ENCODE measurements at places on chromosomes 6 and 20.

DNA sequence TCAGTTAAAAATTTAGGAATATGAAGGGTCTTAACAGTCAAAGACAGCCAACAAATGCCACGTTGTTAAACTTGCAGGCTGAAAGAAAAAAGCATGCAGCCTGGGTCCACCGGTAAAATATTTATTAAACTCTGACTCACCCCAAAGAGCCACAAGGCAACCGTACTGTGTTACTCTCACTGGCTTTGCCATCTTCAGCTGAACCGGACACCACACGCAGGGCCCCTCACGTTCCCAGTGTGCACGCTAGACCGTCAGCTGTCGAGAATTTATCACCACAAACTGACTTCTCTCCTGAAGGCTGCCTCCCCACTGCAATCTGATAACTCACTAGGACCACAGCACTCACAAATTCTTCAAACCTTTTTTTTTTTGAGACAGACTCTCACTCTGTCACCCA lies 30.7 kb downstream of the HUS1B start:
- DNase-seq = no peak

GRCh38 chr6:90790058-90790457 lies 203.2 kb upstream of the MAP3K7 start:
- DNase-seq = no peak

- DNase-seq = no peak
Observed at GRCh38 chr6:15341311-15342001, 95.6 kb downstream of the JARID2 start.

- DNase-seq = no peak
Observed at GRCh38 chr6:37511910-37512399, 12.3 kb upstream of the CCDC167 start.

DNA sequence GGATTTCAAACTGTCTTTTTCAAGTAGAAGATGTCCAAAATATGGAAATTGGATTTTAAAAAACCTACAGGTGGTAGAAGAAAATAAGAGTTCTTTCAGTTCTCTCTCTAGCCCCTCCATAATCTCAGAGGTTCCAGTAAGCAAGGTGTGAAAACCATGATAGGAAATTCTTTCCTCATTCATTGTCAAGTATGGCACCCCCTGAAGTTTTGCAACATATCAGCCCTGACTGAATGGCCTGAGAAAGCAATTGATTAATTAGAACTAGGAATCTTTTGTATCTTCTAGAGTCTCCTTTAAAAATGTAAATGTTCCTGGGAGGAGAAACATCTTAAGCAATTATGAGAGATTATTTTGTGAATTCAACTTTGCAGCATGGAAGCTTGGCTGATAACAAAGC lies 198.7 kb upstream of the STXBP5 start:
- DNase-seq = no peak

DNA sequence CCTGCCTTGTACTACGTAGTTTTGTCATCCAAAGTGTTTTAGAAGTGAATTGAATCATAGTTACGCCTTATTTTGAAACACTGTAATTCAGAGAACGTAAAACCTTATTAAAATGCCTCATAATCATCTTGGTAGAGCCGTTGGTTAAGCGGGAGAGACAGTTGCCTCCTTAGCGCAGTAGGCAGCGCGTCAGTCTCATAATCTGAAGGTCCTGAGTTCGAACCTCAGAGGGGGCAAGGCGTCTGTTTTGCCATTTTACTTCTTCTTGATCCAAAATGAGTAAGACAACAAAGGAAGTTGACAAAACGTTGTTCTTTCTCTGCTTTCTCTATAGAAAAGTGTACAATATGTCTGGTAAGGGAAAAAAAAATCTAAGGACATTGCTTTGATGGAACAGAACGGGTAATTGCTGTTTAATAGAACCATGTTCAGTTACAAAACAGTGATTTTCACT lies 20.7 kb upstream of the TRIM27 start:
- DNase-seq = peak; percentile 67

DNA sequence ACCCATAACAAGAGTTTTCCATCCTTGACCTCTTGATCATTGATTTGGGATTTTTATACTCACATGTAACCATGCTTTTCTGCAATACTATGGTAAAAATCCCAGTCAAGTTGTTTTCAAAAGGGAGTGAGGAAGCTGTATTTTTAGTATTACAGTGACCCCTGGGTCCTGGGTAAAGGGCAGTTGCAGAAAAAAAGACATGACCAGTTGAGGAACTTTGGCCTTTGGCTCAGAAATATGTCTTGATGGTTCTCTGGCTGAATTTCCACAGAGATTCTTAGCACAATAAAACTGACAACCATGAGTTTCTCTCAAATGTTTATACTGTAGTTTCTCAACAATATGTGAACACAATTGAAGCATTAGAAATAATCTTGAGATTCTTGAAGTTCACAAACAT lies 28.6 kb upstream of the PRL start:
- no peak for DNase-seq

GRCh38 chr6:96394727-96395126 lies 126.9 kb upstream of the UFL1 start:
- DNase-seq = no peak

GRCh38 chr20:16201191-16201590 lies 372.1 kb downstream of the KIF16B start:
- DNase-seq = no peak

GRCh38 chr6:166031275-166031674 lies 136.4 kb downstream of the TBXT start:
- no peak for DNase-seq

- peak; percentile 57 for DNase-seq
Observed at GRCh38 chr6:131802347-131802746, 5.5 kb upstream of the ENPP1 start.

DNA sequence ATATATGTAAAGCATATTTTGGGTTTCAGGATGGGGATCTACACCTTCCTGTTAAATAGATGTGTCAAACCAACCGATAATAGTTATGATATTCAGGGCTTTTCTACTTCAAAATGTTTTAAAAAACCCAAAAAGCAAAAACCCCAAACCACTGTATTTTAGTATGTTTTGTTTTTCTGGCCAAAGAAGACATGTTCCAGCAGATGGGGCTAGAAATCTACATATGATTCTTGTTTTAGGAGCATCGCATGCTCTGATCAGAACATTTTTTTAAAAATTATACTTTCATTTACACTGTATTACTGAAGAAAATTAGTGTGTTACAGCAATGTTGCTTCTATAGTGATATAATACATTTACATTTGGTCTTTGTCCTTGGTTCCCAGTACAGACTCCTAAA lies 11.0 kb downstream of the RMND1 start:
- DNase-seq = no peak

DNA sequence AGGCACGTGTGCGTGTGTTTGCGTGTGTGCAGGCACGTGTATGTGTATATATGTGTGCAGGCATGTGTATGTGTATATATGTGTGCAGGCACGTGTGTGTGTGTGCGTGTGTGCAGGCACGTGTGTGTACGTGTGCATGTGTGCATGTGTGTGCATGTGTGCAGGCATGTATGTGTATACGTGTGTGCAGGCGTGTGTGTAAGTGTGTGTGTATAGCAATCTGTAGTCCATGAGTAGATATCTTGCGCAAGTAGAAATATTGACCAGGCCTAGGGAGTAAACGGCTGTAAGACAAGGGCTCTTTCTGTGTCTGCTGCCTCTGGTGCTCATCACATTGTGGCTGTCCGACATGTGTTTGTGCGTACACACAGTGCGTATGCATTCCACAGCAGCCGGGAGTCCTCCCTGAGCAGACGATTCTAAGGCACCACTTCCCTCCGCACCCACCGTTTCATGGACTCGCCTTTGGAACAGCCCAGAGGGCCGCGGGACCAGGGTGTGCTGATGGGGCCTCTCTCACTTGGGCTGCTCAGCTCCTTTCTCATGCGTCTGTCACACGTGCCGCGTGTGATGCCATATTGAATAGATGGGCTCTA lies 167.6 kb downstream of the ERMARD start:
- DNase-seq = no peak

DNA sequence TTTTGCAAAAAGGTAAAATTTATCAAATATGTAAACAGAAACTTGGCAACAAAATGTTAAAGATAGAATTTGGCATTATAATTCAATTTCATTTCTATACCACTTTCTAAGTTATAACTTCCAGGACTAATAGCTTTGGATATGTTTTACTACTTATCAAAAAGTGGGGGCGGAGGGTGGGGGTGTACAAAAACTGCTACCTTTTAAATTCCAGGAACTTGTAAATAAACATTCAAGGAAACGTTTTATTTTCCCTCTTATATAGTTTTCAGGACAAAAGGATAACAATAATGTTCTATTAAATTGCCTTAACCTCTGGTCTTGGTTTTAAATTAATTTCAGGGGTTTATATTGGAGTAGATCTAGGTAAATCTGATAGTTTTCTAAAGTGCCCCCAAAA lies 103.8 kb downstream of the DST start:
- DNase-seq = no peak

DNA sequence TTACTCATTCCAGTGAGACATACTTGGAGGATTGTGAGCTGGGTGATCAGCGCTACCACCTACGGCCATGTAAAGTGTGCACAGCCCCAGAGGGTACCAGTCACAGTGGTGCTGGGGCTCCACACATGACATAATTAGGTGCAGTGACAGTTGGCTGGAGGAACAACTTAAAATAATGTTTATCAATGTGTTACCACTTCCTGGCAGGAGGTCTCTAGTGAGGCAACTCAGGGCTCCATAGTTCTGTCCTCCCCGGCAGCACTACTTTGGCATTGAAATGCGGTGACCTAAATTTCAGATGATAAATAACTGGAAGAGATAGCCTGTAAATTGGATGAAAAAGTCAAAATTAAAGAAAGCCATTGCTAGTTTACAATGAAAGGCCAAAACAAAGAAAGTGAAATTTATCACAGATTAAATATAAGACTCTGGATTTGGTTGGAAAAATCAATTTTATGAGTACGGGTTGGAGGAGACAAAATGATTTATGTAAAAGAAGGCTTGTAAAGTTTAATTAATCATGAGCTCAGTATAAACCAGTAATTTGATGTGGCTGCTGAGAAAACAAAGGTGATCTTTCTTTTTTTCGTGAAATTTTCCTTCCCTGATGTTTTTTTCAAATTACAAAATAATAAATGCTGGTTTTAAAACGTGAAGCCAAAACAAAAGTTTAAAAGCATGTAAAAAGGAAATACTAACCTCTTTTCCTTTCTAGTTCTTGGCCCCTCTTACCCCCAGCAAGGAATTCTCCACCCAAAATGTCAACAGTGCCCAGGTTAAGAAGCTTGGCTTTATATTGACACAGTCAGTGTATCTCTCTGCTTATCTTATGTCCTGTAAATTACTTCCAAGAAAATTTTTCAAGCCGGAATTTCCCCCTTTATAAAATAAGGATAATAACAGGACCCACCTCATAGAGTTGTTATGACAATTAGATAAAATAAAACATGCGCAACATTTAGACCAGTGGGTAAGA lies 126.7 kb upstream of the NOX3 start:
- no peak for DNase-seq

- DNase-seq = no peak
Observed at GRCh38 chr6:33144373-33144772, 47.9 kb downstream of the COL11A2 start.

- DNase-seq = no peak
Observed at GRCh38 chr20:16147916-16148315, 425.3 kb downstream of the KIF16B start.

DNA sequence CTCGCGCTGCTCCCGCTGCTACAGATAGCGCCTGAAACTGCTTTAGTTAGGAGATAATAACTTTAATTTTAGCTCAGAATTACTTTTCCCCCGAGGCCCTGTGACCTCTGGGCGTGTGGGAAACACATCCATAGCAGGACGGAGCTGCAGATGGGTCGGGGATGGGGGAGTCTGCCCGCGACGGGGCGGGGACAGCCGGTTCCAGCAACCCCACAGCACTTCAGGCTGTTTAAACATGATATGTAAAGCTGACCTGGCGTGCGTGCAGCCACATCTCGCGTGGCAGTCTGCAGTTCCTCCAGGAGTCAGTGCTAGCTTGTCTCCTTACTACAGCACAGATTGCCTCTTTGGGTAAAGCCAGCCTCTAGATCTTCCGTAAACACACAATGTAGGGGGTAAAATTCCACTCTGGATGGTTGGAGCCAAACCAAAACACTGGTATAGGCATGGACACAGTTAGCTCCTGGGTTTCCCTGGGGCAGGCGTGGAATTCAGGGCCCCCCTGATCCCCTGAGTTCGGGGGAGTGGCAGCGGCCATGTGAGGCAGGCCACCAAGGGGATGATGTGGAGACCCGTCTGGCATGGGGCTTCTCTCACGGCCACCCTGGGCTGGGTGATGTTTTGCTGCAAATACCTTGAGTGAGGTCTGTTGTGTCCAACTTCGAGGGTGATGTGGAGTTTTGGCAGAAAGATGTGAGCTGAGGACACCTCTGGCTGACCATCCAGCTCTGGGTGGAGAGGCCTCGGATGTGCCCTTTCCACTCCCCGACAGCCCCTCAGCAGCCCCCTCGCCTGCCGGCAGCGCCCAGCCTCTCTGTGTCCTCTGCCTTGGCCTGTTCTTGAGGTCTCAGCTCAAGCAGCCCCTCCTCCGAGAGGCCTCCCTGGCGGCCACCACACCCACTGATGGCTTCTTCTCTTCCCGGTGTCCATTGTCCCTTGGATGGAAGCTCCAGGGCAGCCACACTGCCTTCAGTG lies 214.5 kb downstream of the TAF4 start:
- DNase-seq = no peak

- no peak for DNase-seq
Observed at GRCh38 chr20:10093087-10093591, 58.4 kb downstream of the ANKEF1 start.

- DNase-seq = no peak
Observed at GRCh38 chr20:31718952-31719643, 3.6 kb downstream of the BCL2L1 start.

GRCh38 chr20:51752343-51752951 lies 15.7 kb downstream of the ATP9A start:
- DNase-seq = no peak

DNA sequence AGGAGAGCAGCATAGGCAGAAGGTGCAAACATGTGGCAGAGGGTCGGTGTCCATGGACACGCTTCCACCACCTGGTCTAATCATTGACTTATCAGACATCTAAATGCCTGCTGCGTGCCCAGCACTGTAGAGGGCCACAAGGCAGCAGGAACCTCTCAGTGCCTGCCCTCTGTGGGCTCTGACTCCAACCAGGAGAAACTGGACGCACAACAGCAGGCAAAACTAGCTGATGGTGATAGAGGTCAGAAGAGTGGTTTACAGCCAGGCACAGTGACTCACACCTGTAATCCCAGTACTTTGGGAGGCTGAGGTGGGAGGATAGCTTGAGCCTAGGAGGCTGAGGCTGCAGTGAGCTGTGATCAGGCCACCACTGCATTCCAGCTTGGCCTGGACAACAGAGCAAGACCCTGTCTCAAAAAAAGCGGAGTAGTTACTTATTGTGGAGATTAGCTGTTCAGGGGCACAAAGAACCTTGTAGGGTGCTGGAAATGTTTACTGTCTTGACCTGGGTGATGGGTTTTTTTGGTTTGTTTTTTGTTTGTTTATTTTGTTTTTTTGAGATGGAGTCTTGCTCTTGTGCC lies 46.5 kb downstream of the PPARD start:
- no peak for DNase-seq

DNA sequence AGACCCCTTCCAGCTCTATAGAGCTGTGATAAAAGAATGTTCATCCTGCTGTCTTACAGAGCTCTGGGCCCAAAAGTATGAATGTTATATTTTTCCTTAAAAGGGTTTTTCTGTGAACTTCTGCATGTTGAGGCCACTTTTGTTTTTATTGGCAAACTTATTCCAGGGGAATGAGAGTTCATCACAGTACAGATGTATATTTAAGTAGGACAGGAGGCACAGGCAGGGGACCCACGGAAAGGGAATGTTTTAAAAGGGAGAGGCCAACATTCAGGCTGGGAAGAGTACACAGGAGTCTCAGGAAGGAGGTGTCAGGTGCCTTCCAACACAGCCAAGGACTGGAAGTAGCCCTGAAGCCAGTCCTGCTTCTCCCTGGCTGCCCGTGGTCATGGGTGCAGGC lies 148.4 kb downstream of the EYA2 start:
- no peak for DNase-seq
